IMR-90 (cell line): ENCODE measurements at places on chromosomes 16 and 17. TPM values are rescaled to one million over a fixed set of nuclear protein-coding genes. Genes with fewer than 3 reads are reported as not detected.

Gene PPL
- 0.28 and 0.36 TPM in 2 replicates for total RNA-seq

Gene OR4D1
- total RNA-seq = not detected in 2 replicates

Gene FOXL1
- total RNA-seq = 15.2 and 23.9 TPM in 2 replicates

Gene CCDC200
- total RNA-seq = not detected in 2 replicates

Gene C17orf113
- under 0.01 TPM in 1 of 2 replicates, not detected in the other for total RNA-seq

Gene CDYL2
- 3.9 and 4.4 TPM in 2 replicates for total RNA-seq

Gene MILR1
- total RNA-seq = 0.36 and 0.56 TPM in 2 replicates

Gene TBC1D26
- total RNA-seq = not detected in 2 replicates

Gene MARVELD3
- total RNA-seq = not detected in 2 replicates

Gene KCNG4
- total RNA-seq = not detected in 2 replicates

Gene CPHXL
- total RNA-seq = not detected in 2 replicates

Gene TP53TG3D
- total RNA-seq = not detected in 2 replicates

Gene DOC2B
- not detected in 2 replicates for total RNA-seq

Gene GPR142
- not detected in 2 replicates for total RNA-seq

Gene DPEP2
- total RNA-seq = not detected in 2 replicates

Gene MPRIP
- total RNA-seq = 111 and 113 TPM in 2 replicates

Gene CD300E
- total RNA-seq = not detected in 2 replicates

Gene HS3ST2
- not detected in 2 replicates for total RNA-seq

Gene SLC5A11
- total RNA-seq = under 0.01 TPM in 1 of 2 replicates, not detected in the other

Gene RAC3
- total RNA-seq = 5.7 and 7.2 TPM in 2 replicates

Gene GRAP
- total RNA-seq = under 0.01 TPM in 1 of 2 replicates, not detected in the other

Gene SPATA22
- 0.18 and 0.28 TPM in 2 replicates for total RNA-seq

Gene PTGES3L
- 1.4 and 2.2 TPM in 2 replicates for total RNA-seq

Gene CLTC
- 576 and 641 TPM in 2 replicates for total RNA-seq
